Activated gamma-delta T cell treated with Interleukin-2 at 50 U/mL for 16 hours (primary cell): ENCODE measurements at places on chromosomes 16 and 17.

GRCh38 chr17:31568539-31568938, 177.1 kb downstream of the RAB11FIP4 start:
- no peak for DNase-seq

- no peak for DNase-seq
Measured at GRCh38 chr16:74034862-74035261, 261.8 kb upstream of the PSMD7 start.

- DNase-seq, result no peak
Measured at GRCh38 chr17:74579900-74580299, 12.2 kb downstream of the CD300LD start.

DNA sequence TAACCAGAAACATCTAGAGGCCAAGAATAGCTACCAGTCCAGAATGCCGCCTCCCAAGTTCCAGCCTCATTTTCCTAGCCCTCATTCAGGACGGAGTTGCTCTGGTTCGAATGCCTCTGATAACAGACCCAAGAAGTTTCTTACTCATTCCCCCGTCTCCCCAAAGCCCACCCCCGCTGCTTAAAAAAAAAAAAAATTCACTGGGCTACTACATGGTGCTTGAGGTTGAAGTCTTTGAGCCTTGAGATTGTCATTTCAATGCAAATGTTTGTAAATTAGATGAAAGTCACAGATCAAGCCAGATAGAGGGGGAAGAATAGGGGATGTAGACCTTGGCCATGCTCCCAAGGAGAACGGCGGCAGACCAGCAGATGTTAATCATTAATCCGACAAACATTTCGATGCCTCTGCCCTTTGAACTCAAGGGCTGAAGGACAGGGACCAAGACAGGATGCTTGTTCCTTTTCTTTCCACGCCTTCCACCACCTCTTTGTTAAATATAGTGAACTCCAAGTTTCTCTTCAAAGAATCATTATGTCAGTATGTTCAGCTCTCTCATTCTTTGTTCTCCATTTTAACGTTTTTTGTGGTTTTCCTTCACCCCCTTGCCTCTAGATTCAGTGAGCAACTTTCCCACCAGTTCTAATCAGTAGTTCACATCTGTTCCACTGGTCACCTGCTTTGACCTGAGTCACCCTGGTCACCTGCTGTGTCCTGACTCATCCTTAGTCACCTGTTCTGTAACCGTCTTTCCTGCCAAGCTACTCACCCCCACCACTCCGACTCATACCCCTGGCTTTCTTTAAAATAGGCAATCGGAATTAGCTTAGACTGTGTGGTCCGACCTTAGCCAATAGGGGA, 190.3 kb downstream of the CPPED1 start:
- DNase-seq, result peak; percentile 8

- DNase-seq, result no peak
Measured at GRCh38 chr16:84973236-84973635, 38.1 kb downstream of the ZDHHC7 start.

DNA sequence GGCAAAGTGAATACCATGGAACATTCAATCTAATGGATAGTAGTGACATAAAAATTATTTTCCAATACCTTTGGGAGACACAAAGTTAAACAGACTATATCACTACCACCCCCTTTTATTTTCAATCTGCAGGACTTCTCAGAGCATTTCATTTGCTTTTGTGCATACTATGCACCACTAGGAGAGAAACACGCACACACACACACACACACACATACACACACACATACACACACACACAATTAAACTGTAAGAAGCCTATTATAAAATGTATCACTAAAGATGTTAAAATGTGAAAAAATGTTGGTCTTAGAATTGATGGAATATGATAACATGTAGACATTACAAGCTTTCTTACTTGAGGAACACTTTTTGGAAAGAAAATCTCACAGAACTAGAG, 331.4 kb downstream of the CA10 start:
- no peak for DNase-seq
